Activated CD8-positive, alpha-beta memory T cell treated with anti-CD3 and anti-CD28 coated beads for 1 hour (primary cell): ENCODE measurements at places on chromosomes 16 and 17.

GRCh38 chr17:66612993-66613392 is 221.9 kb upstream of the CACNG5 start:
- no peak for DNase-seq

DNA sequence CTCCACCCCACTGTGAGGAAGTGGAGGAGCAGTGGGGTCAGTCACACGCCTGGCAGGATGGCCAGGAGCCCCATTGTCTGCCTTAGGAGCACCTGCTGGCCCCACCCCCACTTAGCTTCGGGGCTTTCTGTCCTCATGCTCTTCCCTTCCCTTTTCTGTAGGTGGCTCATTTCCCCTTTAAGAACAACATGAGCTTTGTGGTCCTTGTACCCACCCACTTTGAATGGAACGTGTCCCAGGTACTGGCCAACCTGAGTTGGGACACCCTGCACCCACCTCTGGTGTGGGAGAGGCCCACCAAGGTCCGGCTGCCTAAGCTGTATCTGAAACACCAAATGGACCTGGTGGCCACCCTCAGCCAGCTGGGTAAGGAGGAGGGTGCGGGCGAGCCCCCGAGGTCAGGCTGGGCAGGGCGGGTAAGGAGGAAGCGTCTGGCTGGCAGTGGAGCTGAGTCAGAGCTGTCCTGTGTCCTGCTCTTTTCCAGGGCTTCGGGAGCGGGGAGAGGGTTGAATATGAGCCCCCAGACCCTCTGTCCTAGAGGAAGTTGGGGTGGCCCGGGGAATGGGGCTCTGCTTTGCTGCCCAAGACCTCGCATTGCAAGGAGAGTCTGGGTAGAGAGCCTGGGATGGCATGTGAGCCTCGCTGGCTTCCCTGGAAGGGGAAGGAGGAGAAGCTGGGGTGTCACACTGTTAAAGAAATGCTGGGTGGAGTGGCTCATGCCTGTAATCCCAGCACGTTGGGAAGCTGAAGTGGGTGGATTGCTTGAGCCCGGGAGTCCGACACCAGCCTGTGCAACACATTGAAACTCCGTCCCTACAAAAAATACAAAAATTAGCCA is 9.2 kb upstream of the SERPINF1 start:
- DNase-seq: no peak

DNA sequence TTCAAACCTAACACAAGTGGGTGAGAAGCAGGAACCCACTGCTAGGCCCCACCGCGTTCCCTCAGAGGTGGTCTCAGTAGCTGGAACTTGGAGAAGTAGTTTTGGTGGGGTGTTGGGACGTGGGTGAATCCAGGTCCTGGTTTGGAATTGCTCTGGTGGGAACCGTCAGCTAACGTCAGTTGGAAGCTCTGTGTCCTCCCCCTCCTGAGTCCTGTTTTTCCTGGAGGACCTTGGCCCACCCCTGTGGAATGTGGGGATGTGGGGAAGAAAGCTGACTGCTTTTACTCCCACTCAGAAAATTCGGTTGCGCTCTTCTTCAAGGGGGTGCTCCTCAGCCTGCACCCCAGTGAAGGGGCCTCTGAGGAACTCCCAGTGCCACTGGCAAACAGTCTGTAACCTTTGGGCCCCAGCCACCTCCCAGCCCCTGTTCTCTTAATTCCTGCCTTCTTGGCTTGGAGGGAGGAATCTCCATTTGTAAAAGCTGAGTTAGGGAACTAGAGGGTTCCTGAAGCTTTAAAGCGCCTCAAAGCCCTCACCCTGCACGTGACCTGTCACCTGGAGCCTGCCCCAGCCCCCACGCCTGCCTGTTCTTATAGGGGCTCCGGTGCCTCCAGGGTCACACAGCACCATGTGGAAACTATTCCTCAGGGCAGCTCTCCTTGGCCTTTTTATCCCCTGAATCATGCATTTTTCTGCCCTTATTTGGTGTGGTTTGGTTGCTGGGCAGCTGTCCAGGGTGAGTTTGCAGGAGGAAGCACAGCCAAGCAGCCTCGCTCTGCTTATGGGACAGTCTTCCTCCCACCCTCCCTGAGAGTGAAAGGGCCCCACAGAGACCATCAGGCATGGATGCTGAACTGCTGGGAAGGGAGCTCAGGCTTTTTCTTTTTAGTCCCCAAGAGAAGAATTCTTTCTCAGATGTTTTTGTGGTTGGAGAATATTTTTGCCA is 16.2 kb upstream of the NAGLU start:
- DNase-seq: no peak

DNA sequence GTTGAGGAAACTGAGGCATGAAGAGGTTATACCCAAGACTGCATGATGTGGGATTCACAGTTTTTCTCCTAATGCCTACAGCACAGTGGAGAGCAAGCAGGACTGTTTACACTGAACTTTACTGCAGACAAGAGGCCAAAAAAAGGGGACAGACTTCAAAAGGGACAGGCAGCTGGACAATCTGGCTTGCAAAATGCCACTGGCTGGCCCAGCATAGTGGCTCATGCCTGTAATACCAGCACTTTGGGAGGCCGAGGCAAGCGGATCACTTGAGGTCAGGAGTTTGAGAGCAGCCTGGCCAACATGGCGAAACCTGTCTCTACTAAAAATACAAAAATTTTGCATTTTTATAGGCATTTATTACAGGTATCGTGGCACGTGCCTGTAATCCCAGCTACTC is 2.0 kb upstream of the MGAT5B start:
- DNase-seq: no peak

- no peak for DNase-seq
Measured at GRCh38 chr16:25093208-25094061, 18.1 kb upstream of the LCMT1 start.

DNA sequence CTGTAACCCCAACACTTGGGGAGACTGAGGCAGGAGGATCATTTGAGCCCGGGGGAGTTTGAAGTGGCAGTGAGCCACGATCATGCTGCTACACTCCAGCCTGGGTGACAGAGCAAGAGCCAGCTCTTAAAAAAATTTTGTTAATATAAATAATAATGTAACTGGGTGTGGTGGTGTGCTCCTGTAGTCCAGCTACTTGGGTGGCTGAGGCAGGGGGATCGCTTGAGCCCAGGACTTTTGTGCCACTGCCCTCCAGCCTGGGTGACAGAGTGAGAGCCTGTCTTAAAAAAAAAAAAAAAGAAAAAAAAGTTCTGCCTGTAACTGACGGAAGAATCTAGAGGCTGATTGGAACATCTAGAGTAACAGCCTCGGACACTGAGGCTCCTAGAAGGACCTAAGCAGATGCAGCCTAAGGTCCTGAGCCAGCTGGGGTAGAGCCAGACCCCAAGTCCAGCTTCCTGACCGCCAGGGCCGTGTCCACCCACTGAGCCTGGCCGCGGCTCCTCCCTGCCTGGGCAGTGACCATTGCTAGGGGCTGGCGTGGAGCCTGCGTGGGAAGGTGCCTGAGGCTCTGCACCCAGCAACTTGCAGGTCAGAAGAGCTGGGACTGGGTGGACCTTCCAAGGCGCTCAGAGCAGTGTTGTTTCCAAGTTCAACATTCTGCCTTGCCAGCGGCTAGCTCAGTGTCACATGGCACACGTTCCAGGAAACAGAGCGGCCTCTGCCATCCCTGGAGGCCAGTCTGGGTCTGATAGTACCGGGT is 209.4 kb upstream of the CIBAR2 start:
- DNase-seq: no peak

- no peak for DNase-seq
Measured at GRCh38 chr16:11613381-11614303, 26.9 kb upstream of the LITAF start.

GRCh38 chr16:50369133-50369804 is 481 bp upstream of the BRD7 start:
- no peak for DNase-seq

DNA sequence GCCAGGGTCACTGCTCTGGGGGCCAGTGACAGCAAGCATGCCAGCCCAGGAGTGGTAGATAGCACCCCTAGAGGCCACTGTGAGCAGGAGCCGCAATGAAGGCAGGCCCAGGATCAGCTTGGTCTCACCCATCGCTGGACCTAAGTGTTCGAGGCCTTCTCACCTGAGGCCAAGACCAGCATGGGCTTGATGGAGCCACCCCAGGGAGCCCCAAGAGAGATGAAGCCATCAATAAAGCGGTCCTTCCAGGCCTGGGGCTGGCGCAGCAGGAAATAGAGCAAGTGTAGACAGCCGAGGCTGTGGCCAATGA is 1.8 kb downstream of the LCAT start:
- DNase-seq: no peak

GRCh38 chr16:85253084-85253941 is 141.0 kb upstream of the CIBAR2 start:
- peak; percentile 16 for DNase-seq

- no peak for DNase-seq
Measured at GRCh38 chr16:30383521-30383920, 1.2 kb upstream of the SEPTIN1 start.

DNA sequence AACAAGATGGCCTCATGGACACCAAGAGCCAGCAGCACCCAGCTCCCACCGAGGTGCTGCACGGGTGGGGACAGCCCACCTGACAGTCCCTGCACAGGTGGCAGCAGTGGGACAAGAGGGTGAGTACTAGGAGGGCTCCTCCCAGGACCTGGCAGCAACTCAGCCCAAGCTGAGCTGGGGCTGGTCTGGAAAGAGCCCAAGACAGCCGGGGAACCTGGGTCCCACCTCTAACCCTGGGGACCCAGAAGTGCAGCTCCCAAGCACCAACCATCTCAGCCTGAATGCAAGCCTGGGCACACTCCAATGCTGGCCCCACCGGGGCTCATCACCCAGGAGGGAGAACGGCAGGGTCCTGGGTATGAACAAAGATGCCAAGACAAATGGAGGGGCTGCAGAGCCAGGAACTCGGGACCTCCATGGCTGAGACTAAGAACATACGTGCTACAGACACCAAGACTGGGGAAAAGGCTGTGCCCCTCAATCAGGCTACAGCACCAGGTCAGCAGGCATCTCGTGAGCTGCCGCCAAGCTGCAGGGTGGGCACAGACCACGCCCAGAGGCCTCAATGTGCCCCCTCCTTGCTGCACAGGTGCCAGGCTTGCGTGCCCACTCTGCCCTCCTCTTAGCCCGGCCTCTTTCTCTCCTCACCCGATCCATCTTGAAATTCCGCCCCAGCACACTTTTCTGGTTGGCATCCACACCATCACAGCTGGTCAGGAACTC is 37.5 kb upstream of the GSG1L start:
- no peak for DNase-seq

- no peak for DNase-seq
Measured at GRCh38 chr17:79425686-79426085, 185.2 kb downstream of the RBFOX3 start.

- no peak for DNase-seq
Measured at GRCh38 chr16:78001451-78002025, 20.8 kb upstream of the CLEC3A start.

- DNase-seq: no peak
Measured at GRCh38 chr17:57447357-57447989, 191.2 kb downstream of the MSI2 start.

- peak; percentile 58 for DNase-seq
Measured at GRCh38 chr16:1825864-1826690, 548 bp downstream of the HAGH start.

DNA sequence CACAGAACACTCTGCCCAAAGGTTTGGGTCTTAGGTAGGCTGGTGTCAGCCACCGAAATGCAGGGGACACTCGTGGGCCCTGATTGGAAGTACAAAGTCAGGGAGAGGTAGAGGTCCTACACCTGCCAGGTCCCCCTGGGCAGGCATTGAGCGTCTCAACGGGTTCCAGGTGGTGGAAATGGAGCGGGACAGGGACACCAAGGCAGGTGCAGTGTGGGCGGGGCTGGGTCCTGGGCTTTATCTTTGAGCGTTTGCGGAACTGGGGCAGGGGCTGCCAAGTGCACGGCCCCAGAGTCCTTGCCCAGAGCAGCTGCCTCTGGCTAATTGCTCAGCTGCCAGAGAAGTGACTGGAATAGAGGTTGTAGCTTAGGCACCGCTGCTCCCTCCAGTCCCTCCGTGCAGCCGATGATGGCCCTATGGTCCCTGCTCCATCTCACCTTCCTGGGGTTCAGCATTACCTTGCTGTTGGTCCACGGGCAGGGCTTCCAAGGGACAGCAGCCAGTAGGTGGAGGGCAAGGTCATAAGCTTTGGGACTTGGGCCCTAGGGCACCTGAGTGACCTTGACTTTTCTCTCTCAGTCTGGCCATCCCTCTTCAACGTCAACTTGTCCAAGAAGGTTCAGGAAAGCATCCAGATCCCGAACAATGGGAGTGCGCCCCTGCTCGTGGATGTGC is at the start of gene ZACN:
TSS of gene ZACN (plus strand) at position 323 of the 675 bp plus-strand sequence. CDS start at position 406, 83 bp downstream.
- DNase-seq: no peak

- no peak for DNase-seq
Measured at GRCh38 chr17:49441578-49441977, 26.9 kb upstream of the PHB1 start.

DNA sequence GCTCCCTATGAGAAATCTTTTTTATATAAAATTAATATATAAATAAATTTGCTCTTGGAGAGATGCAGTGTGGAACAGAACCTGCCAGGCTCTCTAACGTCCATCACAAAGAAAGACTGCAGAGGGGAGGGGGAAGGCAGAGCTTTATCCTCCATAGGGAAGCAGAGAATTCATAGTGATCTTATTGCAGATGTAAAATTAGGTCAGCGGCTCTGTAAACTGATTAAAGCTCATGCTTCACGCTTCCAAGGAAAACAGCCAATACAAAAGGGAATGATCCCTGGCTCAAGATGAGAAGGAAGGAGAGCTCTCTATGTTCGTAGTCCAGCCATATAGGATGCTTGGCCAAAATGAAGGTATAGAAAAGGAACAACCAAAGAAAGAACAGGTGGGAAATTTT is 532.3 kb upstream of the PSMD7 start:
- no peak for DNase-seq

DNA sequence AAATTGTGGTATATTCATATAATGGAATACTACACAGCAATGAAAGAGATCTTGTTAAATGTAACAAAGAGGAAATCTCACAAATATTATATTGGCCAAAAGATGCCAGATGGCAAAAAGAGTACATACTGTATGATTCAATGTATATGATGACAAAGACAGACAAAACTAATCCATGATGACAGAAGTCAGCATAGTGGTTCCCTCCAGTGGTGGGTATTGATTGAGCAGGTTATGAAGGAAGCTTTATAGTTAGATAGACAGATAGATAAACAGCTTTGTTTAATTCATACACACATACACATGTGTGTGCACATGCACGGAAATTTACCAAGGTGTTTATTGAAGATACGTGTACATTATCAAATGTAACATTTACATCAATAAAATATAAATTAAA is 74.4 kb upstream of the SMIM36 start:
- no peak for DNase-seq

GRCh38 chr17:74001145-74001544 is 202.3 kb upstream of the RPL38 start:
- no peak for DNase-seq

GRCh38 chr16:54493594-54493993 is 207.0 kb upstream of the IRX3 start:
- DNase-seq: no peak
